ENCODE measurements at places on chromosomes 13 and 19.

- no peak for DNase-seq
Observed at GRCh38 chr13:73508841-73509240, 450.0 kb downstream of the KLF5 start.

GRCh38 chr13:39816936-39817335 is 161.5 kb downstream of the COG6 start:
- DNase-seq = no peak

DNA sequence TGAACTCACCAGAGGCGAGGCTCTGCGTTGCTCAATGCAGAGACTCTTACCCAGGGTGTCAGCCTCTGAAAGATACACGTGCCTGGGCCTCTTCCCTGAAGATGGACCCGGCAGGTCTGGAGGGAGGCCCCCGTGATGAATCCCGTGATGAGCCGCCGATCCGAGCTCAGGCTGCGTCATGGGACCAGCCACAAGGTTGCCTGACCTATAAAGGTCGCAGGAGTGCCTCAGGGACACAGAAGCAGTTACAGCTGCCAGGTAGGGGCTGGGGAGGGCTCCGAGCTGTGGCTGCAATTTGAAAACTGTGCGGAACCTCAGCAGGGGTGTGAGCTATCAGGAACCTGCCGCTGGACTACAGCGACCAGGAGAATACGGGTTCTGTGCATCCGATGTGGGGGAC is 10.5 kb upstream of the ATP11A start:
- no peak for DNase-seq

DNA sequence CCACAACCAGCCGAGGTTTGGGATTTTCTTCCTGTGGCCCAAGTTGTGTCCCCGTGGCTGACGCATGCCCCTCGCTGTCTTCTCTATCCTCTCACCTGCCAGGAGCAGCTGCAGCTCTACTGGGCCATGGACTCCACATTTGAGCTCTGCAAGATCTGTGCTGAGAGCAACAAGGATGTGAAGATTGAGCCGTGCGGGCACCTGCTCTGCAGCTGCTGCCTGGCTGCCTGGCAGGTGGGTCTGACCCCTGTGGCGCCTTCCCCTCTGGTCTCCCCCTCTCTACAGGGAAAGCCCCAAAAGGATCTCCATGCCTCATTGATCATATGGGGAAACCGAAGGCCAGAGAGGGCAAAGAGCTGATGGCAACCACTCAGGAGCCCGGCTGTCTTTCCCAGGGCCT is 14.6 kb downstream of the CBLC start:
- no peak for DNase-seq

DNA sequence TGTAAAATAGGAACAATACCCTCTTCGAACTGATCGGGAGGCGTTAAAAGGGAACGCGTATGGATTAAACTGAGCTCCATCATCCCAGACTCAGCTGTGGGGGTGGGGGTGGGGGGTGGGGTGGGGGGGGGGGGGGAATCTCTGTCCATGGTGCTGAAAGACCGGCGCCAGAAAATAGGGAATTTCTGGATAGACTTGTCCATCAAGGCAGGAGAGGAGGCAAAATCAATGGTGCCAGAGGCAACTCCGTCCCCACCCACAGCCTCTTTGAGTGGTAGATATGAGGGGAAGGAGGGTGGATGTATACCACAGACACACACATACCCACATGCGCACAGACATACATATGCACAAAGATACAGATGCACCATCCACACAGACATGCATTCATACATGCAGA is 37.4 kb downstream of the ZNF787 start:
- DNase-seq = no peak

GRCh38 chr13:99192480-99192879 is 8.2 kb upstream of the UBAC2 start:
- no peak for DNase-seq

- DNase-seq = no peak
Observed at GRCh38 chr19:56930647-56931535, 90.4 kb upstream of the PEG3 start.

DNA sequence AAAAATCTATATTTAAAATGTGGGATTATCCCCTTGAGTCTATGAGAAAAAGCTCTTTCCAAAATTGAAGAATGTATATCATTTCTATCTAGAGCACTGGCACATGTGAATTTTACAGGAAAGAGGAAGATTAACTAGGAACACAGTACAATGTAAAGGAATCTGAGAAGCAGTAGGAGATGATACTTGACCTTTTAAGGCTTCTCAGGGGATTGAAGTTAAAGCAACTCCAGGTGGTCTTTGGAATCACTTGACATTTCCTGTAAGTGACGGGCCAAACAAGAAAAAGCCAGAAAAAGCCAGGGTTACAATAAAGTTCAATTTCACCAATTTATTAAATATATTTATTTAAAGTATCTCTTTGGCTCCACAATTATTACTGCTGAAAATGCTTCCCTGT is 1373.9 kb downstream of the OLFM4 start:
- no peak for DNase-seq

- no peak for DNase-seq
Observed at GRCh38 chr19:35318679-35319448, 10.1 kb upstream of the CD22 start.

DNA sequence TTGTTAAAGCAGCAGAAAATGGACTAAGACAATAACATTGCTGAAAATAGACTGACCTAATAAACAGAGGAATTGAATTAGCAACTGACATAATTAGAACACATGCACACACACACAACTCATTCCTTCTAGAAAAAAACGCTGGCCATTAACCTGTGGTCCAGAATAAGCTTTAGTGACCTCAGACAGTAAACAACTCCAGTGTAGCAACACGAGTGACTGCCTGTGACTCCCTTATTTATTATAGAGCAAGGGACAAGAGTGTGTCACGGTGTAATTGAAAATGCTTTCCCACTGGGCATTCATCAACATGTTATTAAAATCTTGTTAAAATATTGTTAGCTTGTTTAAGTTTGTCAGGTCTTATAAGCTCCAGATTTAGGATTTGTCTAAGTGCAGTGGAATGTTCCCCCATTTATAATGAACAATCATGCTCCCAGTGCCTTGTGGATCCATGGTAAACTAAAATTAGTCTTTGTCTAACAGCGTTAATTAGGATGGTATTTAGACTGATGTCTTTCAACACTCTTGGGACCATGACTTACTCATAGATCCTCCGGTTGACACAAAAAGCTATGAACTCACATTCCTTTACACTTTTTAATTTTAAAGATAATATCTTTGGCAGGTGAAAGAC is 111.7 kb upstream of the IRS2 start:
- DNase-seq = no peak

DNA sequence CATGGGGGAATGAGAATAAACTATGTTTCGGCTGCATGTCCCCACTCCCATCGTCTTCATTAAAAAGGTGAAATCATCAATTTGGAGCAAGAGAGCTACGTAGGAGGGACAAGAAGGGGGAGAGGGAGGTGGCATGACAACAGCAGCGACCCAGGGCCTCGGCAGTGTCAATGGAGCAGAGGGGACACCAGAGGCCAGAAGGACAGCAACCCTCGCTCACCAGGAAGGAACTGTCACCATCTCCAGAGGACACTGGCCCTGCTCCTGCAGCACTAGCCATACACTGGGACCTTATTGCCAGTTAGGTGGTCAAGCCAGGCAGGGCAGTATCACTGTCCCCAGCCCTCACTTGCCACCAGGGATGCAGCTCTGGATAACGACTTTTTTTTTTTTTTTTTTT is 34.2 kb downstream of the NAXD start:
- no peak for DNase-seq

GRCh38 chr13:74743992-74744391 is 609.8 kb upstream of the KLF12 start:
- DNase-seq = no peak

GRCh38 chr13:29254626-29255370 is 340.7 kb downstream of the SLC7A1 start:
- no peak for DNase-seq

DNA sequence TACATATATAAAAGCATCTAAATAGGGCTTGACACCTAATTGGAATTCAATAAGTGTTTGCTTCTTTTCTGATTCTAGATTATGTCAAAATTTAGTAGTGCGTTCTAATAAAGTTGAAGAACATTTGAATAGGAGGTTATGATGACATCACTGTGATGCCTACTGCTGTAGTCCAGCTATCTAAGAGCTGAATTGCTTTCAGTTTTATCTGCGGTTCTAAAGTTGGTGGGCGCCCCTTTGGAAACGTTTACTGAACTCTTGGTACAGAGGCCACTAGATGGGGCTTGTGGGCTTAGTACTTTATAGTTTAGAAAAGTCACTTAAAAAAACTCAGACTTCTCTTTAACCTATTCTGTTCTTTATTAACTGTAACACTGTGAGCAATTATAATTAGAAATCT is 776.9 kb downstream of the GPC5 start:
- no peak for DNase-seq

GRCh38 chr13:60175571-60175970 is 11.8 kb upstream of the DIAPH3 start:
- no peak for DNase-seq

DNA sequence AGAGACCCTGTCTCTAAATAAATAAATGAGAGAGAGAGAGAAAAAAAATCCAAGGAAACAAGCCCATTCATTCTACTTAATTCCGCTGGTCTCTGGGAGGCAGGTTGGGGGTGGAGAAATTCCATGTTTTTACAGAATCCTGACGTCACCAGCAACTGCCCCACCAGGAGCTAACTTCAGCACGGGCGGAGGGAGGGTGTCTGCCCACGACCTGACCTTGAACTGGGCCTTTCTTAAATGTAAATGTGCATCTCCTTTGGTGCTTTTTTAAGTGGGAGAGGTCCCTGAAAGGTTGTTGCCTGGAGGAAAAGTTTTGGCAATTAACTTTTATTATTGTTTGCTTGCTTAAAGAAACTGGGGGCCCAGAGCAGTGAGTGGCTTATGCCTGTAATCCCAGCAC is 15.5 kb downstream of the KLF2 start:
- DNase-seq = no peak

- no peak for DNase-seq
Observed at GRCh38 chr13:51927129-51927528, 65.4 kb downstream of the CCDC70 start.

GRCh38 chr13:19606152-19606551 is 27.3 kb upstream of the MPHOSPH8 start:
- DNase-seq = no peak

DNA sequence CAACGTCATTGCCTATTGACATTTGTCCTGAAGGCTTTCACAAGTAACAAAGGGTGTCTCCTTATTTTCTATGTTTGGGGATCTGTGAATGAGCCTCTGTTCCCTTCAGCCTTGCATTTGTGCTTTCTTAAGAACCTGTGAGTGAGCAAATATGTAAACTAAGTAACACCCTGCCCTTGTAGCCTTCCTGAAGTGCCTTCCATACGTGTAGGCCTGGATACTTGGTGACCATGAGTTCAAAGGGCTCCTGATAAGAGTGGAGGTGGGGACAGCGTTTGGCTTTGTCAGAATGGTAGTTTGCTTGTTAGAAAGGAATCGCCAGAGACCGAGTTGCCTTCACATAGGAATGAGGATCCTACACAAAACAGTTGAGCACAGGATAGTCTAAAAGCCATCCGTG is 14.5 kb upstream of the CCDC97 start:
- no peak for DNase-seq

DNA sequence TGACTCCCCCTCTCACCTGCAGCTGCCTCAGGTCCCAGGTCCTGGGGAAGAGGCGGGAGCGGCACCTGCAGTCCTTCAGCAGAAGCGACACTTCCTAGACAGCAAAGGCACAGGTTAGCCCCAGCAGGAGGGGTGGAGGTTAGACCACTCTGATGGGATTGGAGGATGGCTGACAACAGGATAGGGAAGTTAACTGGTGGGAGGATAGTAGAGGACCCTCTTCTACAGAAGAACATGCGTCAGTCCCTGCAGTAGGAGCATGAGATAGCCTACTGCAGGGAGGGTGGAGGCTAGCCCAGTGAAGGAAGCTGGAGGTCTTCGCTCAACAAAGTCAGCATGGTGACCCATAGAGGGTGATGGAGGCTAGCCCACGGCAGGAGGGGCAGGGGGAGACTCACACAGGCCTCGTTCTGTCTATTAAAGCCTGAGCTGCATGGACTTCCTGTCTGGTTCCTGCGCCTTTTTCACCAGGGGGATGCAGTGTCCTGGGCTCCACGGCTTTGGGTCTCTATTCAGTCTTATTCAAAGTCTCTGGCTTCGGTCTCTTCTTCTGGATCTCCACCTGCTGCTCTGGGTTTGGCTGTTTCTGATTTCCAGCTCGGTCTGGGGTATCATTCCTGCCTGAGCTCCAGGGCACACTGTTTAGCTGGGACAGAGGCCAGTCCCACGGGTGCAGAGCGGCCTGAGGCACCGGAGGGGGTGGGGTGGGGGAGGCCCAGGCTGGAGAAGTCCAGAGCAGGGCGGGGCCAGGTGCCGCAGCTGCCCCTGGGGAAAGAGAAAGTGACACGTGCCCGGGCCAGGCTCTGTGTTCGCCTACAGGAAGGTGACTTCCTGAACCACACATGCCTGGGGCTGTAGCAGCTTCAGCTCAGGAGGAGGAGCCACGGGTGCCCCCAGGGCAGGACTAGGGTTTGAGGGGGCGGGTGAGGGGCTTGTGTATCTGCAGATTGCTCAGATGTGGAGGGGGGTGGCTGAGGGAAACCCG is 7.3 kb downstream of the IFNL3 start:
- DNase-seq = peak; percentile 30

GRCh38 chr13:84038001-84038400 is 155.7 kb upstream of the SLITRK1 start:
- DNase-seq = no peak

GRCh38 chr19:10643172-10643967 is 10.8 kb upstream of the ILF3 start:
- no peak for DNase-seq

- DNase-seq = no peak
Observed at GRCh38 chr13:69199664-69200063, 908.0 kb upstream of the ATXN8OS start.

DNA sequence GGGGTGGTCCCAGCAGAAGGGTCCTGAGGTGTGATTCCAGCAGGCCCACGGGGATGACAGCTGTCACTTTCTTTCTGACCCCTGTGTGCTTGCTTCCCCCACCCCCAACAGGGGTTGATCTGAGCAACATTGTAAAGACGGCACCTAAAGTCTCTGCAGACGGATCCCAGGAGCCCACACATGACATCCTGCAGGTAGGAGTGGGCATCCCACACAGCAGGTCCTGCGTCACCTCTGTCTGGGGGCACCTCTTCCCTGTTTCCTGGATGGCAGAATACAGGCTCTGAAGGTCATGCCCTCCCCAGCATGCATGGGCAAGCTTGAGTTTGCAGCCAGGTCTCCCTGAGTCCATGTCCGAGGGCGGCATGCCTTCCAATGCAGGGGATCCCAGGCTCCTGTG is 10.5 kb downstream of the ARMC6 start:
- no peak for DNase-seq

DNA sequence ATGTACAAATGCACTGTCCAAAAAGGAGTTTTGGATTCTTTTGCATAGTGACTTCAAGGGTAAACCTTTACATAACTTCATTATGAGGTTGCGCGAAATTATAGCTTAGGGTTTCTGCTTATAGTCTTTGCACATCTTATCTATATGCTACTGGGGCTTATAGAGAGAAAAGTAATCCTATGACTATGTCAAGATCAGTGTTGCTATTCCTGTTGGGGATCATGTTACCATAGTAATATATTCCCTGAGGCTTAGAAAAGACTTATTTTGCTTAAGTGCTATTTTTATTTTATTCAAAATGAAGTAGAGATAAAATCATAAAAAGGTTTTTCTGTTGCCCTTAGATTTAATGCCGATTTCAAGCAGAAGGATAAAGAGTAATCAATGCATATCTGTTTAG is 14.7 kb upstream of the POSTN start:
- DNase-seq = no peak
